ENCODE measurements at places on chromosomes 3 and 15.

DNA sequence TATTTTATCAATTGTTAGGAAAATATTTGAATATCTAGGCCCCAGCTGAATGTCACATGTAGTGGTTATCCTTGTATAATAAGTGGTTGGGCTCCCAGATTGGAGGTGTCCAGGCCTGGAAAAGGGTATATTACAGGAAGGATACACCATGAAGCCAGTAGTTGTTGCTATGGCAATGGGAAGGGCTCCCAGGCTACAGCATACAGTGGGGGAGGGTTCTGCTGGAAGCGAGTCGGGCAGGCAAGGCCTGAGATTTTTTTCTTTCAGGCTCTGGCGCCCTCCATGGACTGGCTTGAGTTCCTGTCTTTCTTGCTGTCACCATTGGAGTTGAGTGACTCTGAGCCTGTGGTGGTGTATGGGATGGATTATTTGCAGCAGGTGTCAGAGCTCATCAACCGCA is 8.9 kb downstream of the ECE2 start:
- peak; percentile 70 for DNase-seq

GRCh38 chr3:169777822-169778221 is 4.6 kb downstream of the MYNN start:
- DNase-seq = no peak

- no peak for DNase-seq
These were observed 146.5 kb downstream of the NUP210 start for GRCh38 chr3:13273604-13274105.

DNA sequence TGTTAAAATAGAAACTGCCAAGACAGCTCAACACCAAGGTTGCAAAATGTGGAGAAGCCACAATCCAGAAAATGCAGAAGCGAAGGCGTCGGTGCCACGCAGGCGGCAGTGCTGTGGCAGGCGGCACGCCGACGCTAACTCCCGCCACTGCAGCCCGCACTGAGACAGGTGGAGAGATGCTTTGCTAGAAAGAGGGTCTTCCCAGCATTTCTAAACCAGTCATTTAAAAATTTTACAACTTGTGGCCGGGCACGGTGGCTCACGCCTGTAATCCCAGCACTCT is 23.2 kb downstream of the CYFIP1 start:
- no peak for DNase-seq

DNA sequence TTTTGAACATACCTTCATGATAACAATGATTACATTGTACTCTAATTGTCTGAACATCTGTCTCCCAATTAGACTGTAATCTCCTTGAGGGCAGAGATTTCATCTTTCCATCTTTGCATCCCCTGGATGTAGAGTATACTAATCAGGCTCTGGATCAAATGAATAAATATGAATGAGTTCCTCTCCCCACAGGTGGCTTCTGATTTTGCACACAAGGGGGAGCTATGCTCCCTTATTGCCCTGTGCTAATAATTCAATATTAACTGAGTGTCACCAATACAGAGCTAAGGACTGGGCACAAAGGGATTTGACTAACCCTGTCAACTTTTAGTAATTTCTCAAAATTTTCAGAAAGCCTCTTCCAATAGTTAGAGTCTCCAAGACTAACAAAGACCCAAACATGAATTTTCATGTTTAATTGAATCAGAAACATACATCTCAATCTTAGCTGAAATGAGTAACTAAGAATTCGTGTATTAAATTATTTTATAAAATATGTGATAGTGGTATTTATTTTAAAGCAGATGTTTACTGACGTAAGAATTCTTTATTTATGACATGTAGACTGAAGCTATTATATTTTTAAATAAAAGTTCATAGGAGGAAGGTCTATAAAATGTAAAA is 3.0 kb downstream of the DUOXA1 start:
- peak; percentile 48 for DNase-seq

GRCh38 chr15:94252906-94253491 is 21.6 kb downstream of the MCTP2 start:
- no peak for DNase-seq

GRCh38 chr15:40064231-40064894 is 25.4 kb upstream of the SRP14 start:
- DNase-seq = no peak

GRCh38 chr3:178342111-178342510 is 194.1 kb upstream of the KCNMB2 start:
- DNase-seq = no peak

DNA sequence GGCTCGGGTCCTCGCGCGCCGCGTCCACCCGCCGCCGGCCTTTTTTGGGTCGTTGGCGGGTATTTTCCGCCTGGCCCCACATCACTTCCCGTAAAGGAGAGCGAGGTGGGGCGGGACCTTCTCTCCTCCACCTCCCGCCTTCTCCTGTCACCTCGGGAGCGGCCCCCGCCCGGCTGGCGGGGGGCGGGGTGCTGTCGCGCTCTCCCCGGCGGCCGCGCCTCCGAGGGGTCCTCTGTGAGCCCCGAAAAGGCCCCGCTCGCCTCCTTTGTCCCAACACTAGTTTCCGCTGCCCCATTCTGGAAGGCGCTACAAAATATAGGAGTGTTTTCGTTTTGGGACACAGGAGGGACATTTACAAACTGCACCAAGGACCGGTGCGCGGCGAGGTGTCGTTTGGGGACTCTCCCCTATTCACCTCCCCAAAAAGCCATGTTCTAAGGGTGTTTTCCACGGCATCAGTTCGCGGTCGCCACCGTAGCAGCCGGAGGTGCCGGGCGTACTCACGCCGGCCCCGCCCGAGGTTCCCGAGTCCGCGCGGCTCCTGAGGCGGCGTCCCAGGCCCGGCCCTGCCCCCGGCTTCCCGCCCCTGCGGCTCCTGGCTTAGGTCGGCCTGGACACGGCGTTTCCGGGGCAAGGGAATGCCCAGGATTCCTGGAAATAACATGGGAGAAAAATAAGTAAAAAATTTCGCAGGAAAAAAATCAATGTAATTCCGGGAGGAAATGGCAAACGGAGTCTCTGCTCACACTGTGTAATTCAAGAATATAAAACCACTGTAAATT is at the start of gene RAB27A:
Gene RAB27A, minus strand, starts transcription at position 68 of the 782 bp plus-strand sequence. CDS start 54,879 bp downstream, outside the sequence.
- DNase-seq = peak; percentile 77

DNA sequence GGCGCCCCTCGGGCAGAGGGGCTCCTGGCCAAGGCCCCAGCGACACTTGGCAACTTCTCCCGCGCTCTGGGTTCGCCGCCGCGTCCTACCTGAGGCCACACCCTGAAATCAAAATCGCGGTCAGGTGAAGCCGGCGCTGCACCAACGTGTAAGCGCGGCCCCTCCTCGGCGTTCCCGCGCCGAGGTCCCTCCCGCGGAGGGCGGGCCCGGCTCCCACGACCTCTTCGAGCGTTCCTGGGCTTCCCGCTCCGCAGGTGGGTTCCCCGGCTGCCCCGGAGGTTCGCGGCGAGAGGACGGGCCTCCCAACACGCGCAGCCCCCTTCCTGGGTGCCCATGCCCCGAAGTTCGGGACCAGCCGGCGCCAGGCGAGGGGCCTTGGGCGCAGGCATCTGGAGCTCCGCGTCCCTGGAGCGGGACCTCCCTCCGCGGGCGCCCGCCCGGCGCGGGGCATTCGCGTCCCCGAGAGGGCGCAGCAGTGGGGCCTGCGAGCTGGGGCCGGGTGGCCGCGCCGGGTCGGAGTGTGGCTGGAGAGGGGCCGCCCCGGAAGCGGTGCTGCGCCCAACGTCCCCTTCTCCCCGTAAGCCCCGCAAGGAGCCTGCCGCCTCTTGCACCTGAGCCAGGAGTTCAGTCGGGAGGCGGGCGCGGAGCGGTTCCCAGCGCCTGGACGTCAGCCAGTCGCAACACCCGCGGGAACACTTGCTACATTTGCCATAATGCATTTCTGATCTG is 13.7 kb downstream of the PAK6 start:
- peak; percentile 34 for DNase-seq

DNA sequence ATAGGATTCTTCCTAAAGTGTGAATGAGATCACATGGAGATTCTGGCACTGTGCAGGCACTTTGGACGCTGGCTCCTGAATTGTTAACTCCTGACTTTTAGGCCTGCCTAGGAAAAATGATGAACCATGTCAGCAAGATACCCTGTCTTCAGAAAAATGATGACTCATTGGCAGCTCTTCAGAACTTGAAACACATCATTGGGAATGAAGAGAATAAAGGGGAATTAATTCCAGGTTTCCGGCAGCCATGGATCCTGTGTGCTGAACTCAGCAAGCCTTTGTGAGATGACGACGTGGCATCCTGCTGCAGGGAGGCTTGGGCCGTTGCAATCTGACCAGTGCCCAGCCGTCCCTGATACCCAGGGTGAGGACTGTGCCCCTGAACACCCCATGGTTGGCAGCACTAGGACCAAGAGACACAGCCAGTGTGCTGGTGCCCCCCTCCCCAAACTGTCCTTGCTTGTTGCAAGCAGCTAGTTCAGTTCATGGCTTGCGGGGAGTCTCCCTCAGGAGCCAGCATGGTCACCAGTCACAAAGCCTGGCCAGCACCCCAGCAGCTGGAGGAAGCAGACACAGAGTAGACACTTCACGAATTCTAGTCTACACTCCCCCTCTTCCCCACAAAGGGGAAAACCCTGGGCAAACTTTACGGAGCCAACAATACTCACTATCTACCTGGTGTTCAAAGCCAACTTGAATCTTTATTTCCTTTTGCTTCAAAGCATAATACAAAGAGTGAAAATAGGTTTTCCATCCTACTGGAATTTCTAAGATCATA is 7.8 kb upstream of the LIPC start:
- DNase-seq = no peak

DNA sequence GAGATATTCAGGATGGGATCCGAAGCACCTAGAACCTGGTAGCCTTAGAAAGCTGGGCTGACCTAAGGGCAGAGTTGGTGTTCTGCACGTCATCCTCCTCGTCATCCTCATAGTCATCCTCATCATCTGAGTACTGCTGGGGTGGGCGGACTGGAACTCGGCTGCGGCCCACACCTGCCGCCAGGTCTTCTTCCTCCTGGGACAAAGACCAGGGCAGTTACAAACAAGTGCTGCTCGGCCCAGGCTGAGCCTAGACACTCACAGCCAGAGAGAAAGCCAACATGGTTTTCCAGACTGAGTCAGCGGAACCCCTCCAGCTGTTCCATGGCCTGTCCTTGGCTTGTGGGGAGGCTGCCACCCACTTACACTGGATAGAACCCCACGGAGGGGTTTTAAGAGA is 40.5 kb downstream of the SEMA3G start:
- no peak for DNase-seq

GRCh38 chr3:126083511-126083912 is 412 bp downstream of the SLC41A3 start:
- peak; percentile 66 for DNase-seq

Measured in RKO (cell line).